ENCODE measurements at places on chromosomes 13 and 19.

DNA sequence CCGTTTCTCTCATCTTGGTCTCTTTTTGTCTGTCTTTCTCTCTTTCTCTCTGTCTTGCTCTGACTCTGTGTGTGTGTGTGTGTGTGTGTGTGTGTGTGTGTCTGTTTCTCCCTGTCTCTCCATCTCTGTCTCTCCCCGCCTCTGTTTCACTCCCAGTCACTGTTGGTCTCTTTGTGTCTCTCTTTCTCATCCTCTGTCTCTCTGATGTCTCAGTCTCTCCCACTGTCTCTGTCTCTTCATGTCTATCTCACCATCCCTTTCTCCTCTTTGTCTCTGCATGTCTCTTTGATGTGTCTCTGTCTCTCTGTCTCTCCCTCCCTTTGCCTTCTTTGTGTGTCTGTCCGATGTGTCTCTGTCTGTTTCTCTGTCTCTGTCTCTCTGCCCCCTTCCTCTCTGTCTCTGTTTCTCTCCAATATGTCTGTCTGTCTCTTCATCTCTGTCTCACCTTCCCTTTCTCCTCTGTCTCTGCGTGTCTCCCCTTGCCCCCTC, 2.5 kb downstream of the NFIC start:
- DNase-seq: no peak

- no peak for DNase-seq
Measured at GRCh38 chr13:111901267-111901915, 165.6 kb upstream of the SOX1 start.

GRCh38 chr19:29328586-29328985, 115.6 kb upstream of the UQCRFS1 start:
- no peak for DNase-seq

DNA sequence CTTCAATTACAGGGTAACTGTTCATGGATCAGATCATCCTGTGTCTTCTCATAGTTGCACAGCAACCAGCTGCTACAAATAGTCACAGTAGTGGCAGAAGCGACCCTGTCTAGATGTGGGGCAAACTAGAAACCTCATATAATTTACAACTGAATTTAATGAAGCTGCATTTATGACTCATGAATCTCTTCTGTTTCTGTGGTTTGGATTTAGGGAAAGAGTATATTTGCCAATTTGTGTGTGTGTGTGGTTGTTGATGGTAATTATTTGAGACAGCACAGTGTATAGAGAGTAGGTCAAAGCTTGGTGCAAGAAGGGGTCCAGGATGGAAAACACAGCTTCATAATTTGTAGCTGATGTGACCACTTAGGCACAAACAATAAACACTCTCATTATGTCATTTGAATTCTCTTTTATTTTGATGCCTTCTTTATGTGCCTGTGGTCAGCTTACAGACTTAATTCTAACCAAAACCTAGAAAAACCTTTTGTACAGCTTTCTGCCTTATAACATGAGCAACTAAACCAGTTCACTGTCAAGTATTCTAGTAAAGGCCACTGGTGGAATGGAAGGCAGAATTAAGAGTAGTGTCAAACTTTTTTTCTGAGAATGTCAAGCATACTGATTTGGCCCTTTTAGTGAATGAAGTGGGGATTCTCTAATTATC, 218.1 kb downstream of the TBC1D4 start:
- DNase-seq: no peak

DNA sequence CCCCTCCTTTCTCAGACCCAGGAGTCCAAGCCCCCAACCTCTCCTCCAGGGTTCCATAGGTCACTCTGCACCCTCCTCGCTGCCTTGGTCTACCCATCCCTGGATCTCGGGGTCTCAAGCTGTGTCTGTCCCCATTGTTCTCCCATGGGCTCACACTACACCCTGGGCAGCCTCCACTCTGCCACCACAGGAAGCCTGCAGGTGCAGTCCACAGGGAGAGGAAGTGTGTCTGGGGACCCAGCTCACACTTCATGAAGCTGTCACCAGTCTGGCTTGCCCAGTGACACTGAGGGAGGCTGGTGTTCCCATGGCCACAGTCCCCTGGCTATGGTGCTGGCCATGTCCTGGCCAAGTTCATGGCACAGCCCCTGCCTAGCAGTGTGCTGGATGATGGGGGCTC, 5.3 kb downstream of the NECTIN2 start:
- peak; percentile 52 for DNase-seq

- DNase-seq: no peak
Measured at GRCh38 chr13:34201050-34201913, 383.3 kb downstream of the RFC3 start.

- no peak for DNase-seq
Measured at GRCh38 chr19:33801411-33801810, 4.7 kb downstream of the KCTD15 start.

DNA sequence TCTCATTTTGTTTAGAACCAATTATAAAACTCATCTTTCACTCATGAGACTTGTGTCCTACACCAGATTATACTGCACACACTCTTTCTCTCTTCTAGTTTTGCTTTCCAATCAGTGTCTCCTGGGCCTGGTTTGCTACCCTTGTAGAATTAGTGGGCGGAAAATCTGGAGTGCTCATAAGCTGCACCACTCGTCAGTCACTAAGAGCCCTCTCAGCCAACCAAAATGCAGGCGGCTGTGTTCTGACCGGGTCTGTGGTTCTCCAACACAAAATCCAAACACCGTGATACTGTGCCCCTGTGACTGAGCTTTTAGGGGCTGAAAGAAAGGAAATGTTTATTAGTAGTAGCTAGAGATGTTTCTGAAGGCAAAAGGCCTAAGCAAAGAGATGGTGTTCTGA, 83.7 kb upstream of the OBI1 start:
- DNase-seq: no peak
